ENCODE measurements at places on chromosomes 2 and 18.

DNA sequence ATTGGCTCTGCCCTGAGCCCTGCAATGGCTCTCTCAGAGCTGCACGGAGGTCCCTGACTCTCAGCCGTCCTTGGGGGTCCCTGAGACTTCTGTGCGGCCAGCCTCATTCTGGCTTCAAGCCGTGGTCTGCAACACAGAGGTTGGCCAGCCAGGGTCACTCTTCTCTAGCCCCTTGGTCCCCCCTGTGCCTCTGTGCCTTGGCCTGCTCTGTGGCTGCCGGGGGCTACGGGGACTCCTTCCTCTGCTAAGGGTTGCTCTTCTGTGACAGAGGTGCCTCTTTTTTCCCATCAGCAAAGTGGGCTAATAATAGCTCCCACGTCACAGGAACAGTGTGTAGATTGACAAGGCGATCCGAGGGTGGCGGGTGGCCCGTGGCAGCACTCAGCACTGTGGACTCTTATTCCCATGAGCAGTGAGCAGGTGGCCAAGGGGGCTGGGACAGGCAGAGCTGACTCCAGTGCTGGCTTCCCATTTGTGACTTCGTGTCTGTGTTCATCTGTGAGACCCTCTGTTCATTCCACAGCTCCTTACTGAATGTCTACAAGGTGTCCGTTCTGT, 19.4 kb downstream of the INHBB start:
- no peak overlapping the region for H3K4me3 ChIP-seq
- H3K27ac ChIP-seq = no peak overlapping the region
- peaks cover 14% of the 10 kb centered on the region for H3K27me3 ChIP-seq
- H3K4me1 ChIP-seq = no peaks in the 10 kb centered on the region

- H3K4me3 ChIP-seq = no peak overlapping the region
- H3K4me1 ChIP-seq = peaks cover 8% of the 10 kb centered on the region
- peaks cover 38% of the 10 kb centered on the region for H3K27me3 ChIP-seq
- no peak for DNase-seq
- no peak overlapping the region for H3K27ac ChIP-seq
- peaks cover 3% of the 10 kb centered on the region for H3K36me3 ChIP-seq
Measured at GRCh38 chr2:85978883-85979780, 90.3 kb upstream of the ST3GAL5 start.

DNA sequence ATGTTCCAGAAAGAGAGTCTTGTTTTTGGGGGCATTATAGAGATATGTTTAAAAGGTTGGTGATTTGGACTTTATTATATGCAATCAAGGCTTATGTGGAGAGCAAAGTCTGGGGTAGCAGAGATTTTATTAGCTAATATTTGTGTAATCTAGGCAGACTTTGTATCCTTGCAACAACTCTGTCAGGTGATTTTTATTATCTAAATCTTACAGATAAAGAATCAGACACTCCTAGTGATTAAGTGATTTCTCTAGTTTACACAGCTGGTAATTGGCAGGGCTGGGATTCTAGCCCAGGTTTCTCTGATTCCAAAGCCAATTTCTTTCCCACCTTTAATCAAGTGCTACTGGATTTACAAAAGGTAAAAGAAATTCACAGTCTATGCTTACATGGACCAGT, 33.3 kb upstream of the NCK2 start:
- DNase-seq = no peak
- H3K4me3 ChIP-seq = no peak overlapping the region
- no peaks in the 10 kb centered on the region for H3K4me1 ChIP-seq
- no peaks in the 10 kb centered on the region for H3K36me3 ChIP-seq

- no peaks in the 10 kb centered on the region for H3K4me1 ChIP-seq
- H3K27ac ChIP-seq = no peak overlapping the region
- no peak for DNase-seq
- no peak overlapping the region for H3K4me3 ChIP-seq
Measured at GRCh38 chr2:32830196-32830595, 116.6 kb upstream of the LTBP1 start.

GRCh38 chr18:7633171-7633570, 66.1 kb downstream of the PTPRM start:
- no peaks in the 10 kb centered on the region for H3K4me1 ChIP-seq
- no peaks in the 10 kb centered on the region for H3K27me3 ChIP-seq
- H3K4me3 ChIP-seq = no peak overlapping the region
- no peak overlapping the region for H3K27ac ChIP-seq
- no peaks in the 10 kb centered on the region for H3K36me3 ChIP-seq

DNA sequence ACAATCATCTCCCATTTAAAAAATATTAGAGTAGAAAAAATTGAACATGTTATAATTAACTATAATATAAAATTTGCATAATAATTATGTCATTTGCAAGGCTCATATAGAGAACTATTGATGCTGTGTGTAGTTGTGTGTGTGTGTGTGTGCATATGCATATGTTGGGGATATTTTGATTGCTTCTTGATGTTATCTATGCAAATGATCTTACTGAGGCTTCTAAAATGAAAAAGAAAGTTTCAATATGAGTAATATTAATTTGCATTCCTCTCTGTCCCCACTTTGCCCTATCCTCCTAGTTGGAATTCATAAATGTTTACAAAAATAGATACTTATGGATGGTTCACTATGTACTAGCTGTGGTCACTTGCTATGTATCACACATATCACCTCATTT, 523.3 kb downstream of the TRIB2 start:
- no peak for DNase-seq
- no peaks in the 10 kb centered on the region for H3K36me3 ChIP-seq
- H3K4me3 ChIP-seq = no peak overlapping the region
- no peaks in the 10 kb centered on the region for H3K4me1 ChIP-seq
- no peaks in the 10 kb centered on the region for H3K27me3 ChIP-seq

DNA sequence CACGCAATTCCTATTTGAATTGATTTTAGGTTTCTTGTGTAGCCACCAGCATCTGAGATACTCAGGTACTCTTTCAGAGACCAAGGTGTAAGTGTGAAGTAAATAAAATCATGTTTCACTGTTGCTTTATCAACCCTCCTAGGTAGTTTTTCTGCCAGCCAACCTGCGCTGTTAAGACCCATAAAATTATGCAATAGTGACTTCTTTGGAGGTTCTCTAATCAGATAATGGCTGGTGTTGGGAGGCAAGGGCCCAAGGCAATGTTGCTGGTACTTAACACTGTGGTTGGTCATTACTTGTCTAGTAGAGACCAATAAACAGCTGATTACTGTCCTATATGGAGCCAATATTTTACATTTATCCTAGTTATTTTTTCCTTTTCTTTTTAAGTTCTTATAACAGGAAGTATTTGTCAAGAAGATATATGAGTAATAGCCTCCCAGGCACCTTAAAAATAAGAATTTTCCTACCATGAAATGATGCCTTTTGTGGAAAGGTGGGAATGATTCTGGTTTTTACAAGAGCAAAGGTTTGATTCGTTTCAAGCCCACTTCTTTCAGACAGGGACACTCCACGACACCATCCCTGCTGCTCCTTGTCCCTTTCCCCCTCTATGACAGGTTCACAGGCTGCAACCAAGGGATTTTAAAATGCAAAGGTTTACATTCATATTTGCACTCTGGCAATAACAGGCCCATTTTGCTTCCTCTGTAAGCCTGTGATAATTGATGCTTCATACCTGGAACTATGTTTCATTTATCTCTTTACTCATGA, 259.3 kb downstream of the MEIS1 start:
- H3K4me3 ChIP-seq = no peak overlapping the region
- H3K4me1 ChIP-seq = no peaks in the 10 kb centered on the region
- no peaks in the 10 kb centered on the region for H3K27me3 ChIP-seq
- H3K36me3 ChIP-seq = no peaks in the 10 kb centered on the region
- no peak overlapping the region for H3K27ac ChIP-seq
- no peak for DNase-seq

GRCh38 chr2:52405980-52406379, 1361.6 kb upstream of the CHAC2 start:
- H3K4me1 ChIP-seq = no peaks in the 10 kb centered on the region
- H3K27me3 ChIP-seq = no peaks in the 10 kb centered on the region
- no peak for DNase-seq
- no peaks in the 10 kb centered on the region for H3K36me3 ChIP-seq

- no peak overlapping the region for H3K27ac ChIP-seq
- H3K4me3 ChIP-seq = no peak overlapping the region
- H3K27me3 ChIP-seq = no peaks in the 10 kb centered on the region
- DNase-seq = no peak
- H3K4me1 ChIP-seq = peaks cover 21% of the 10 kb centered on the region
- no peaks in the 10 kb centered on the region for H3K36me3 ChIP-seq
Measured at GRCh38 chr2:216491793-216492596, 6.6 kb upstream of the RPL37A start.

GRCh38 chr2:59957504-59957903, 596.0 kb downstream of the BCL11A start:
- no peak overlapping the region for H3K4me3 ChIP-seq
- no peak for DNase-seq
- no peak overlapping the region for H3K27ac ChIP-seq
- no peaks in the 10 kb centered on the region for H3K4me1 ChIP-seq
- no peaks in the 10 kb centered on the region for H3K36me3 ChIP-seq

DNA sequence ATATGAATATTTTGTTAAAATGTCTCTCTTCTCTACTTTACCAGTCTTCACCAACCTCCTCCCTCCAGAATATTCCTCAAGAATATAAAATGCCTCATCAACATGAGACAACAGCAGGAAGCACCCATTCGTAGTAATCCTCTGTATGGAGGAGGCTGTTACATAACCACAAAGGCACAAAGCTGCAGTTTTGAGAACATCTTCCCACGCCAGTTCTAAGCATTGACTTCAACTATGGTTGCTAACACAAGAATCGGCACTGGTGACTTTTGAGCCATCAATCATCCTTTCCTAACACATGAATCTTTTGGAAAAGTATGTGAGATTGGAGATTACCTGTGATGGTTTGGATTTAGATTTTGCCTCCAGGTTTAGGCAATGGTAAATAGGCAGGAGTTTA, 54.9 kb upstream of the CYP1B1 start:
- H3K27ac ChIP-seq = no peak overlapping the region
- no peak overlapping the region for H3K4me3 ChIP-seq
- H3K4me1 ChIP-seq = no peaks in the 10 kb centered on the region
- no peak for DNase-seq
- H3K36me3 ChIP-seq = peaks cover 7% of the 10 kb centered on the region
- H3K27me3 ChIP-seq = peaks cover 10% of the 10 kb centered on the region

GRCh38 chr18:23585007-23585871, 1.1 kb downstream of the NPC1 start:
- H3K36me3 ChIP-seq = peaks cover 34% of the 10 kb centered on the region
- peaks cover 54% of the 10 kb centered on the region for H3K4me1 ChIP-seq
- H3K4me3 ChIP-seq = peak overlapping the region; percentile 92
- DNase-seq = peak; percentile 23
- H3K27me3 ChIP-seq = peaks cover 1% of the 10 kb centered on the region

DNA sequence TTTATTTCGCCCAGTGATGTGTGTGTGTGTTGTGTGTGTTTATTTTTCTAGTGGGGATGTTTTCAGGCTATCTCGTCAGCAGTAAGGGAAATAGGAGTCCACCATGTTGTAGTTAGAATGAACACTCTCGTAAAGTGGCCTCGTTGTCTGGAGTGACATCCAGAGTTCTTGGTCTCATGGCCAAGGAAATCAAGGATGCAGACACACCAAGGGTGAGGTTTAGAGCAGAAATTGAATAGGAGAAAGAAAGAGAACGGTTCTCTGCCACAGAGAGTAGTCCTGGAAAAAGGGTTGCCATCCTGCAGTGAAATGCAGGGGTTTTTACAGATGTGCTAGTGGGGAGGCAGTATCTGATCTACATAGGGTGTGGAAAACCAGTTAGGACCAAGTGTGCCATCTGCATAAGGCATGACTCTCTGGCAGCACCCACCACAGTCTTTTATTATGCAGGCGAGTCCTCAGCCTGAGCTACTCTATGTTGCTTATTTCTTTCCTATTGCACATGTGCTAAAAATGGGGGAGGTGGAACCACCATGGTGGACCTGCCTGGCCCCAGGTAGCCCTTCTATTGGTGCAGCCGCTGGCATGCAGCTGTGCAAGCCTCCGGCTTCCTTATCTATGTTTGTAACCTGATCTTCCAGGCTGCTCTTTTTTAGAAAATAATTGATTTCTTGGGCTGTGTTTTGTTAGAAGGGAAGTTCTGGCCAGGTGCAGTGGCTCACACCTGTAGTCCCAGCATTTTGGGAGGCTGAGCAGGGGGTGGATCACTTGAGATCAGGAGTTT, 23.2 kb downstream of the RALB start:
- no peak for DNase-seq
- no peak overlapping the region for H3K4me3 ChIP-seq
- H3K27ac ChIP-seq = no peak overlapping the region
- peaks cover 49% of the 10 kb centered on the region for H3K36me3 ChIP-seq
- H3K4me1 ChIP-seq = peaks cover 29% of the 10 kb centered on the region
- H3K27me3 ChIP-seq = no peaks in the 10 kb centered on the region

- H3K4me3 ChIP-seq = no peak overlapping the region
- no peak overlapping the region for H3K27ac ChIP-seq
- H3K4me1 ChIP-seq = no peaks in the 10 kb centered on the region
- no peak for DNase-seq
- H3K36me3 ChIP-seq = no peaks in the 10 kb centered on the region
- H3K27me3 ChIP-seq = peaks cover 7% of the 10 kb centered on the region
Measured at GRCh38 chr2:143823296-143823695, 694.1 kb downstream of the ARHGAP15 start.

DNA sequence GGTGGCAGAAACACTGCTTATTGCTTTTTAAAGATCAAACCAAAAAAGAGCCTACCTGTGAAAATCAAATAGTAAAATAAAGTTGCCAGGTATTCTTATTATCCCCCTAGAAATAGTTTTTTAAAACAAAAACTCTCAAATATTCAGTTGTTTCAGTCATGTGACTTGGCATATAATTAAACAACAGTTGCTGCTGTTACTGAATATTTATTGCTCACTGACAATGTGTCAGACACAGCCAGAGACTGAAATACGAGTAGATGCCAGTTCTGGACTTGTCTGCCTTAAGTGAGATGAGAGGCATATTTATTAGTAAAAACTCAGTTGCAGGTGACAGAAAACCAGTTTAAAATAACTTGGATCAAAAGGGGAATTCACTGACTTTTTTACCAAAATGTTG, 106.0 kb upstream of the RAB12 start:
- no peaks in the 10 kb centered on the region for H3K4me1 ChIP-seq
- no peak overlapping the region for H3K27ac ChIP-seq
- no peak for DNase-seq
- H3K36me3 ChIP-seq = no peaks in the 10 kb centered on the region
- H3K27me3 ChIP-seq = no peaks in the 10 kb centered on the region
- no peak overlapping the region for H3K4me3 ChIP-seq

- no peak overlapping the region for H3K4me3 ChIP-seq
- no peaks in the 10 kb centered on the region for H3K27me3 ChIP-seq
- H3K36me3 ChIP-seq = no peaks in the 10 kb centered on the region
- no peak overlapping the region for H3K27ac ChIP-seq
- no peak for DNase-seq
- no peaks in the 10 kb centered on the region for H3K4me1 ChIP-seq
Measured at GRCh38 chr18:41022484-41022883, 932.5 kb upstream of the PIK3C3 start.

DNA sequence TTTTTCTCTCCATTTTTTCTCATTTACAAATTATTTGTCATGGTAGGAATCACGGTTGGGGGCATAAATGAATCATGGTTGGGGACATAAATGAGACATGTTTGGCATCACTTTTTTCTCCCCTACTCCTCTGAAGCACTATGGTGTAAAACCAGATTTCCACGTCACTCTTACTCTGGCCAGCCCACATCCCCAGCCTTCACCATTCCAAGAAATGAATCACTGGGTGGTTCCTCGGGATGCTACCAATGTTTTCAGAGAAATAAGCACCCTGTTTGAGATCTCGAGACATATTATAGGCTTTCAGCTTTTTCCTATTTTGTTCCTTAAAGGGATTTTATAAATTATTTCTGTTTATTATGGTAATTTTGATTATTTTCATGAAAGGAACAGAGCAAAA, 155.0 kb upstream of the SLC8A1 start:
- no peaks in the 10 kb centered on the region for H3K36me3 ChIP-seq
- no peaks in the 10 kb centered on the region for H3K27me3 ChIP-seq
- no peak overlapping the region for H3K27ac ChIP-seq
- H3K4me3 ChIP-seq = no peak overlapping the region
- no peak for DNase-seq
